ENCODE measurements at places on chromosomes 5 and 9. TPM values are rescaled to one million over a fixed set of nuclear protein-coding genes. Genes with fewer than 3 reads are reported as not detected.

Gene PFN3
- total RNA-seq: not detected

Gene SOWAHA
- total RNA-seq: not detected

Gene JAK2
- total RNA-seq: 7.9 TPM

Gene PCDHGC5
- 2.1 TPM for total RNA-seq

Gene CDC20B
- total RNA-seq: not detected

Gene MLLT3
- total RNA-seq: 17.5 TPM

Gene PDZD2
- total RNA-seq: 3.7 TPM

Gene TMEM174
- not detected for total RNA-seq

Gene NPR2
- total RNA-seq: 31.5 TPM

Gene AGXT2
- total RNA-seq: not detected

Gene LRSAM1
- total RNA-seq: 9.5 TPM

Gene NDUFAF2
- total RNA-seq: 45.3 TPM

Gene CAVIN4
- total RNA-seq: 0.25 TPM

Gene IL5
- total RNA-seq: not detected

Gene TPPP
- total RNA-seq: 0.06 TPM

Gene NUTM2G
- not detected for total RNA-seq

Gene POU5F2
- 0.34 TPM for total RNA-seq

Gene ECM2
- 39.1 TPM for total RNA-seq
